T-cell (primary cell): ENCODE measurements at places on chromosomes 6 and 20.

DNA sequence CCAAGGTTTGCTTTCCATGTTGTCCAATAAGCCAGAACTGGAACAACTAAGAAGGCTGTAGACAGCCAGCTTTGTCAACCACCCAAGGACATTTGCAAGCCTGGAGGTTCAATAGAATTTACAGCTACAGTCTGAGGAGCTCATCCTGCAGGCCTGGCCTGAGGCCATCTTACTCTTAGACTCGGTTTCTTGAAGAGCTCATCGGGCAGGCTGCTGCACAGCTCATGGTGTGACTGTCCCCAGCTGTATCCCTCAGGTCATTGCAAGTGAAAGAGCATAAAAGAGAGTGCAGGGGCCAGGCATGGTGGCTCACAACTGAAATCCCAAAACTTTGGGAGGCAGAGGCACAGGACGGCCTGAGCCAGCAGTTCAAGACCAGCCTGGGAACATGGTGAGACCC, 96.9 kb upstream of the FOXQ1 start:
- H3K4me3 ChIP-seq, result no peak overlapping the region
- peaks cover 11% of the 10 kb centered on the region for H3K27me3 ChIP-seq
- no peaks in the 10 kb centered on the region for H3K36me3 ChIP-seq
- no peak for DNase-seq
- no peaks in the 10 kb centered on the region for H3K4me1 ChIP-seq

GRCh38 chr20:25690427-25690826, 6.2 kb downstream of the ZNF337 start:
- no peaks in the 10 kb centered on the region for H3K27me3 ChIP-seq
- peaks cover 1% of the 10 kb centered on the region for H3K4me1 ChIP-seq
- no peak for DNase-seq
- no peak overlapping the region for H3K4me3 ChIP-seq
- H3K27ac ChIP-seq, result no peak overlapping the region

- DNase-seq, result no peak
- peaks cover 7% of the 10 kb centered on the region for H3K36me3 ChIP-seq
Measured at GRCh38 chr20:50142812-50143211, 10.7 kb downstream of the PEDS1 start.

- no peak overlapping the region for H3K4me3 ChIP-seq
- H3K27ac ChIP-seq, result no peak overlapping the region
- DNase-seq, result peak; percentile 35
- H3K36me3 ChIP-seq, result no peaks in the 10 kb centered on the region
- H3K4me1 ChIP-seq, result no peaks in the 10 kb centered on the region
Measured at GRCh38 chr20:57772349-57772964, 62.6 kb upstream of the PMEPA1 start.

DNA sequence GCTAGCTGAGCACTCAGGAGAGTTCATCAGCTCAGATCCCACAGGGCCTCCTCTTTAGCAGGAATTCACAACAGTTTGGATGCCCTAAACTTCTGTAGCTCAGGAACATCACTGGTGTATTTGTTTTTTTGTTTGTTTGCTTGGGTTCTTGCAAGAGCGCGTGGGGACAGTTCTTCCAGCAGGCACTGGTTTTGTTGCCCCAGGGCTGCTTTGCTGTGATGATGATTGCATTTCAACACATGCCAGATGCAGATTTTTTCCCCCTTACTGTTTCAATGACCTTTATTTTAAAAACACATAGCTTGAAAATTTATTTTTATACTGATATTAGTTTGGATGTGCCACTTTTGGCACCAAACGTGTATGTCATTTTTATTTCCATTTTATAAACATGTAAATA, 77.1 kb downstream of the DHX35 start:
- H3K4me1 ChIP-seq, result no peaks in the 10 kb centered on the region
- no peak for DNase-seq
- H3K27ac ChIP-seq, result no peak overlapping the region
- H3K4me3 ChIP-seq, result no peak overlapping the region
- no peaks in the 10 kb centered on the region for H3K27me3 ChIP-seq
- peaks cover 14% of the 10 kb centered on the region for H3K36me3 ChIP-seq

GRCh38 chr20:62183426-62184142, 756 bp downstream of the MTG2 start:
- peak overlapping the region; percentile 82 for H3K4me3 ChIP-seq
- peaks cover 24% of the 10 kb centered on the region for H3K4me1 ChIP-seq
- no peaks in the 10 kb centered on the region for H3K27me3 ChIP-seq

DNA sequence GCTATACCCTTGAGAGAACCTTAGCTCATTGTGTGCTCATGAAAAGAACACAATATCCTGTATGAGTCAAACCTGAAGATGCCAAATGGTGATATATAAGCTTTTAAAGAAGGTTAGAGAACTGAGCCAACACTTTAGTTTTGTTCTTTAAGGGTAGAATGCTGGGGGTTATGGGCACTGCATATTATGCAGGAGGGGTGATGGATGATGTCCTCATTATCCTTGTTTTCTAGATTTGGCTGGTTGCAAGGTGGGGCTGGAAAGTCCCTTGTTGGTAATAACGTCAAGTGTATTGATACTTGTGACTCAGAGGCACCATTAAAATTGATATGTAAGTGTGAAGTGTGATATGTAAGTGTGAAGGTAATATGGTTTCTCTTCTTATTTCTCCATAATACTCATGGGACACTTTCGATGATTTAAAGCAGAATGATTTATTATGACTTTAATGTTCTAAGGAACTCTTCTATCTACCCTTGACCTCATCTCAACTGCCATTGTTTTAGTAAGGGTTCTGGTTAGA, 113.7 kb upstream of the DTNBP1 start:
- no peaks in the 10 kb centered on the region for H3K4me1 ChIP-seq
- H3K27ac ChIP-seq, result no peak overlapping the region
- no peaks in the 10 kb centered on the region for H3K36me3 ChIP-seq
- no peak overlapping the region for H3K4me3 ChIP-seq
- no peak for DNase-seq
- peaks cover 3% of the 10 kb centered on the region for H3K27me3 ChIP-seq

GRCh38 chr6:64376394-64376793, 740.8 kb downstream of the PHF3 start:
- H3K36me3 ChIP-seq, result no peaks in the 10 kb centered on the region
- no peak overlapping the region for H3K4me3 ChIP-seq
- DNase-seq, result no peak
- H3K27ac ChIP-seq, result no peak overlapping the region
- no peaks in the 10 kb centered on the region for H3K4me1 ChIP-seq

GRCh38 chr20:42281801-42282200, 663.6 kb upstream of the CHD6 start:
- no peak for DNase-seq
- H3K4me3 ChIP-seq, result no peak overlapping the region
- H3K4me1 ChIP-seq, result no peaks in the 10 kb centered on the region

GRCh38 chr20:57389695-57390603, 1.2 kb upstream of the RBM38 start:
- peak overlapping the region; percentile 53 for H3K4me3 ChIP-seq
- H3K27ac ChIP-seq, result peak overlapping the region; percentile 69
- no peaks in the 10 kb centered on the region for H3K27me3 ChIP-seq
- H3K4me1 ChIP-seq, result peaks cover 57% of the 10 kb centered on the region

- H3K27ac ChIP-seq, result no peak overlapping the region
- H3K27me3 ChIP-seq, result no peaks in the 10 kb centered on the region
- no peak overlapping the region for H3K4me3 ChIP-seq
- no peaks in the 10 kb centered on the region for H3K36me3 ChIP-seq
Measured at GRCh38 chr20:40275738-40276137, 413.3 kb downstream of the MAFB start.

DNA sequence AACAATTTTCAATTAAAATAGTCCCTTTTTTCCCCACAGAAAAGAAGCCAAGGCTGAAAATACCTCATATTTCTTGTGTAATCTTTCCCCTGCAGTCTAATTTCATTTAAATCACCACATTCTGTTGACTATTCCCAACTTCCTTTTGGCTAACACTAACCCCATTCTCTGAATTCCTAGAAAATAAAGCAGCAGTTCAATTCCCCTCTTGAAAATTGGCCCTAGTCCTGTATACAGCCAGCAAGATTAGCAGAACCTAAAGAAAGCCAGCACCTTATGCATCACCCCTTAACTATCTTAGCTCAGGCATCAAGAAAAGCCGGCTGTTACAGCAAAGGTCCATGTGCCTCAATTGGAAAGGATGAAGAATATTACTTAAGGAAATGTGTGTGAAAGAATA, 69.7 kb downstream of the MDN1 start:
- H3K27ac ChIP-seq, result no peak overlapping the region
- no peaks in the 10 kb centered on the region for H3K4me1 ChIP-seq
- peaks cover 7% of the 10 kb centered on the region for H3K36me3 ChIP-seq
- no peaks in the 10 kb centered on the region for H3K27me3 ChIP-seq

GRCh38 chr20:61954276-61955021, 111.2 kb downstream of the TAF4 start:
- no peak overlapping the region for H3K4me3 ChIP-seq
- no peaks in the 10 kb centered on the region for H3K36me3 ChIP-seq
- no peak for DNase-seq

DNA sequence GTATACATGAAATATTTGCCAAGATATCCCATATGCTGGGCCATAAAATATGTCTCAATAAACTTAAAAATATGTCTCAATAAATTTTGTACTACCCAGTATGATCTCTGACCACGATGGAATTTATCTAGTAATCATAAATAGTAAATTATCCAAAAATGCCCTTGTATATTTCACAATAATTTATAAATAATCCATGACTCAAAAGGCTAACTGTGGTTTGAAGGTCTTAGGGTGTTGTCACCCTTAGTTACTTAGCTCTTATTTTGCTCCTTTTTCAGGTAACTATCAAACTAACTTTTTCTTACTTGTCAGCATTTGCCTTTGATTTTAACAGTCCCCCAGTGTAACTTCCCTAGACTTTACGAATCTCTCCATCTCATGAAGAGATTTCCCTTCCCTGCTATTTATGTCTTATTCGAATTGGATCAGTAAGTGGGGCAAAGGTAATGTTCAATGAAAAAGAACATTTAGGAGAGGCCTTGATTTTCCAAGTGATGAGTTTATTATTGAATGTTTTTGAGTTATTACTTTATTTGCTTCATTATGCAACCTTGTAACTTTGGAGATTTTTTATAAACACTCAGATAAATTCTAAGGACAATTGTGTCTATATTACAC, 109.0 kb upstream of the THBS2 start:
- no peak for DNase-seq
- no peaks in the 10 kb centered on the region for H3K36me3 ChIP-seq
- no peak overlapping the region for H3K27ac ChIP-seq
- no peaks in the 10 kb centered on the region for H3K4me1 ChIP-seq
- H3K4me3 ChIP-seq, result no peak overlapping the region
- H3K27me3 ChIP-seq, result no peaks in the 10 kb centered on the region

- no peak overlapping the region for H3K4me3 ChIP-seq
- no peaks in the 10 kb centered on the region for H3K36me3 ChIP-seq
- DNase-seq, result no peak
- peaks cover 2% of the 10 kb centered on the region for H3K4me1 ChIP-seq
Measured at GRCh38 chr6:135651964-135652755, 154.6 kb upstream of the AHI1 start.

DNA sequence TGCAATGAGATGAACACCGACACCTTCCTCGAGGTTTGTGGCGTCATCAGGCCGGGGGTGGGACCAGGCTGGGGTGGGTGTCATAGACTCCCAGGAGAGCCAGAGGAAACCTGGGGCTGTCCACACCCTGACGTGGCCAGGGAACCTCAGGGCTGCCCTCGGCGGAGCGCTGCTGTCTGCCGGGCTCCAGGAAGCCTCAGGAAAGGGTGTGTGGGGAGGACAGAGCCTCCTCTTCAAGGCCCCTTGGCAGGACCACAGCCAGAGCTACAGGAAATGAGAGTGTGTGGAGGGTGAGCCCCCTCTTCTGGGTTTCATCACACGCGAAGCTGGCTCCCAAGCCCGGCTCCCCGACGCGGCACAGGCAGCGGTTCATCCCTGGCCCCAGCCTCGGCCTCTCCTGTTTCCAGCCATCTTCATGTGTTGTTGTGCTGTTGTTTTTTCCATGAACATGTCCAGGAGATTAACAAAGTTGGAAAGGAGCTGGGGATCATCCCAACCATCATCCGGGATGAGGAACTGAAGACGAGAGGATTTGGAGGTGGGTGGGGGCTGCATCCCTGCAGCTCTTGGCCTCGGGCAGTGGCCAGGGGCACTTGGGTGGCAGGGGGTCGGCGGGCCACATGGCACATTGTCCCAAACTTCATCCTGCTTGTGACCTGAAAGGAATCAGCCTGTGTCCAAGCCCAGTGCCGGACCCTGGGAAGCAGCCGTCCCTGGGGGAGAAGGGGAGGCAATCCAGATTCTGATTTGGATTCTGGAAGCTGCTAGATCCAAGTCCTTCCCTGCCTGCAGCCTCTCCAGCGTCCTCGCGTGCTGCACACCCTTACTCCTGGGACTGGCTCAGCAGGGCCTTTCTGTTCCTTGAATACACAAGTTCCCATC, 6.4 kb downstream of the NPEPL1 start:
- H3K36me3 ChIP-seq, result peaks cover 17% of the 10 kb centered on the region
- no peak overlapping the region for H3K4me3 ChIP-seq
- no peak overlapping the region for H3K27ac ChIP-seq
- H3K4me1 ChIP-seq, result peaks cover 10% of the 10 kb centered on the region
- H3K27me3 ChIP-seq, result no peaks in the 10 kb centered on the region
- DNase-seq, result no peak

- H3K4me1 ChIP-seq, result peaks cover 40% of the 10 kb centered on the region
- no peaks in the 10 kb centered on the region for H3K27me3 ChIP-seq
- H3K4me3 ChIP-seq, result peak overlapping the region; percentile 55
- peak; percentile 34 for DNase-seq
- H3K36me3 ChIP-seq, result no peaks in the 10 kb centered on the region
Measured at GRCh38 chr6:16700202-16700915, 60.9 kb downstream of the ATXN1 start.

- no peaks in the 10 kb centered on the region for H3K27me3 ChIP-seq
- H3K27ac ChIP-seq, result no peak overlapping the region
- no peaks in the 10 kb centered on the region for H3K4me1 ChIP-seq
- H3K36me3 ChIP-seq, result no peaks in the 10 kb centered on the region
Measured at GRCh38 chr6:79384845-79385244, 150.4 kb upstream of the HMGN3 start.

GRCh38 chr6:6931071-6932025, 176.4 kb upstream of the RREB1 start:
- no peak for DNase-seq
- no peak overlapping the region for H3K27ac ChIP-seq
- H3K4me1 ChIP-seq, result no peaks in the 10 kb centered on the region
- no peaks in the 10 kb centered on the region for H3K36me3 ChIP-seq
